ENCODE measurements at places on chromosomes 12 and 14.

DNA sequence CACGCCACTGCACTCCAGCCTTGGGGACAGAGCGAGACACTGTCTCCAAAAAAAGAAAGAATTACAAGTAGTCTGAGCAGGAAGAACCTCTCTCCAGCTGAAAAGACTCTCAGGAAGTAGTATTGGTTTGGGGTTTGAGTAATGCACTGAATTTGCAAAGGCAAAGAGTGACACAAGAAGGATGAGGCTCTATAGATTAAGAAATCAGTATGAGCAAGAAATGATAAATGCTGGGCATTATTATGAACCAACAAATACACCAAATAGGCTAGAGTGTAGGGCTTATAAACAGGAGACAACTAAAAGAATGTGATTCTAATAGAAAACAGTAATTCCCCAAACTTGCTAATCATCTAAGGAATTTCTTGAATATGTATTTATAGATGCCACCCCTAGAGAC lies 2.6 kb upstream of the SLC35E3 start:
- peaks cover 2% of the 10 kb centered on the region for H3K36me3 ChIP-seq
- peaks cover 16% of the 10 kb centered on the region for H3K4me1 ChIP-seq
- H3K4me3 ChIP-seq = no peak overlapping the region
- no peak for DNase-seq
- no peak overlapping the region for H3K27ac ChIP-seq

GRCh38 chr14:77031759-77032490 lies 3.4 kb upstream of the IRF2BPL start:
- H3K4me3 ChIP-seq = no peak overlapping the region
- H3K4me1 ChIP-seq = peaks cover 37% of the 10 kb centered on the region
- H3K27ac ChIP-seq = no peak overlapping the region
- H3K27me3 ChIP-seq = no peaks in the 10 kb centered on the region
- no peak for DNase-seq

GRCh38 chr14:56592746-56593544 lies 13.3 kb downstream of the TMEM260 start:
- H3K27me3 ChIP-seq = no peaks in the 10 kb centered on the region
- DNase-seq = no peak
- H3K36me3 ChIP-seq = peaks cover 11% of the 10 kb centered on the region
- H3K4me3 ChIP-seq = no peak overlapping the region

GRCh38 chr12:89187507-89187906 lies 164.8 kb downstream of the DUSP6 start:
- H3K27ac ChIP-seq = no peak overlapping the region
- H3K36me3 ChIP-seq = no peaks in the 10 kb centered on the region
- no peaks in the 10 kb centered on the region for H3K27me3 ChIP-seq
- DNase-seq = no peak
- no peaks in the 10 kb centered on the region for H3K4me1 ChIP-seq
- no peak overlapping the region for H3K4me3 ChIP-seq

DNA sequence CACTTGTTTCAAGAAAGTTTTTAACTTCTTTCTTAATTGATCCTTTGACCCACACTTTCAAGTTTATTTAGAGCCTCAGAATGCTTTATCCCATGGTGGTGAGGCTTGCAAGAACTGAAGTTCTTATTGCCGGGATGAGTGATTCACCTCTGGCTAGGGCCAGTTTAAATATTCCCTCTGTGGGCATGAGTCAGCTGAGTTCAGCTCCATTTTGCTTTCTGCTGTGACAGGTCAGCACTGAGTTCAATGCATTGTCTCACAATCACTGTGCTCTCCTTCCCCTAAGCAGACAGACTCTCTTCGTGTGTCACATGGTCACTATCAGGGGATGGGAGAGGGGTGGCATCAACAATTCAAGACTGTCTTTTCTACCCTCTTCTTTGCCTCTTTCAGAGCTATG lies 514.6 kb upstream of the FBXO33 start:
- DNase-seq = no peak
- no peaks in the 10 kb centered on the region for H3K4me1 ChIP-seq
- no peak overlapping the region for H3K27ac ChIP-seq
- H3K4me3 ChIP-seq = no peak overlapping the region
- no peaks in the 10 kb centered on the region for H3K36me3 ChIP-seq

- no peak overlapping the region for H3K4me3 ChIP-seq
- H3K27me3 ChIP-seq = peaks cover 2% of the 10 kb centered on the region
- H3K4me1 ChIP-seq = no peaks in the 10 kb centered on the region
- no peak for DNase-seq
- no peak overlapping the region for H3K27ac ChIP-seq
- H3K36me3 ChIP-seq = no peaks in the 10 kb centered on the region
Observed at GRCh38 chr12:15494329-15495046, 172.2 kb downstream of the PTPRO start.

DNA sequence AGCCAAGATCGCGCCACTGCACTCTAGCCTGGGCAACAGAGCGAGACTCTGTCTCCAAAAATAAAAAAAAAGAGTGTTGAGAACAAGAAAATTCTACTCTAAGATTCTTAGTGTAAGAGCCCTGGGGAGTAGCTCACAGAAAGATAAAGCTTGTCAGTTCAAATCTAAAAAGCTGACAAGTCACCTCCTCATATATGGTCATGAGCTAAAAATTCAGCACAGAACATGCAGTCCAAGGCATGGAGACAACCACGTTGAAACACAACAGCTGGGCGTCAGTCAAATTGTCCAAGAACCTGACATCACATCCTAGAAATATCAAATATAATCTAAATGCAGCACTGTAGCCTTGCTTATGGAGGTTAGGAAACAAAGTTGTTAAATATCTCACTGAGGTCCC lies 47.8 kb downstream of the CLIP1 start:
- H3K36me3 ChIP-seq = peaks cover 28% of the 10 kb centered on the region
- no peak overlapping the region for H3K27ac ChIP-seq
- no peak overlapping the region for H3K4me3 ChIP-seq
- no peak for DNase-seq
- H3K27me3 ChIP-seq = no peaks in the 10 kb centered on the region

- no peak for DNase-seq
- H3K36me3 ChIP-seq = peaks cover 7% of the 10 kb centered on the region
- no peak overlapping the region for H3K4me3 ChIP-seq
- no peaks in the 10 kb centered on the region for H3K4me1 ChIP-seq
Observed at GRCh38 chr12:32155961-32156529, 49.4 kb downstream of the BICD1 start.

GRCh38 chr12:2194571-2194970 lies 141.8 kb downstream of the CACNA1C start:
- DNase-seq = no peak
- H3K4me3 ChIP-seq = no peak overlapping the region
- H3K36me3 ChIP-seq = no peaks in the 10 kb centered on the region
- H3K27me3 ChIP-seq = no peaks in the 10 kb centered on the region

DNA sequence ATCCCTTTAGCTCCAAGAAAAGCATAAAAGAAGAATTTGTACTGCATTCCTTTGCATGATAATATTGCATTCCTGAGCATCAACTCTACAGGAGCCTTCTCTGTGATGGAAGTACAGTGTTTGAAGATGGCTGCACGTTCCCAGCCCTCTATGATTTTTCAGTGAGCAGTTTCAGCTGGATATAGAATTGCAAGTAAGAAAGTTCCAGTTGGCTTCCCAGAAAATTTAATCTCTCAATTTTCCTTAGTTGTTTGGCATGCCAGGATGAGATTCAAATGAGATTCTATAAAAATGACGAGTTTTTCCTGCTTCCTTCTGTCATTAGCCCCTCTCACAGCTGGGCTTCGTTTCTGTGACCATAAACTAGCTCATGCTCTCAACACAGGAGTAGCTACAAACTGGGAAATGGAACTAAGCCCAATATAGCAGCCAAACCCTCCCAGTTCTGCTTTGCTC lies 109.9 kb downstream of the TTC8 start:
- no peaks in the 10 kb centered on the region for H3K4me1 ChIP-seq
- no peak overlapping the region for H3K4me3 ChIP-seq
- no peaks in the 10 kb centered on the region for H3K36me3 ChIP-seq
- DNase-seq = no peak
